Activated T-helper 1 cell treated with anti-CD3 and anti-CD28 coated beads, Interleukin-12 subunit alpha, Interleukin-12 subunit beta, Interleukin-2, Interleukin-4 antibody, amounts not matched to agents 30 ng/mL and 10 ng/mL and 1 ng/mL, durations not matched to agents 14 hours and 24 hours and 36 hours (primary cell): ENCODE measurements at places on chromosomes 1 and 21.

DNA sequence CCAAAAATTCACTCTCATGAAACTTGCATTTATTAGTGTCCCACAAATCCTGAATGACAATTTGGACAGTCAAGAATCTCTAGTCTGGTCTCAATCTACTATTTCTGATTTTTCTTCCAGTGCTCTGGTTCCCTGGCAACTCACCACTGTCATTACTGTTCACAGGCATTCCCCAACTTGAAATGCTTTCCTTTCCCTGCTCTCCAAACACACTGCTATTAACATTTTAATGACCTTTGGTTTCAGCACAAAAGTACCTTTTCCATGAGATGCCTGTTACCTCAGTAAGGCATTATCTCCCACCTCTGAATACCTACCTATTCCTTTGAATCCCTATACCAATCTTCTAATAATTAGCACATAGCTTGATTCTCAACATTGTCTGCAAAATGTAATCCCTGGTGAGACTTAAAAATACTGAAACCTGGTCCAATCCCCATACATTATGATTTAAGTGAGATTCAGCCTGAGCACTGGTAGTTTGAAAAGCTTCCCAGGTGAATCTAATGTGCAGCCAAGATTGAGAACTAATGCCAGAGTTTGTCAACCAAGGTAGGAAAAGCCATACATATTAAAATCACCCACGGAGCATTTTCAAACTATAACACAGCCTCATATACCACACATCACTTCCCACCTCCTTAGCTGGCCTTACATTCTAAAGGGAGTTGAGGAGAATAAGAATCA, 11.7 kb upstream of the ANGPTL3 start:
- DNase-seq, result no peak

DNA sequence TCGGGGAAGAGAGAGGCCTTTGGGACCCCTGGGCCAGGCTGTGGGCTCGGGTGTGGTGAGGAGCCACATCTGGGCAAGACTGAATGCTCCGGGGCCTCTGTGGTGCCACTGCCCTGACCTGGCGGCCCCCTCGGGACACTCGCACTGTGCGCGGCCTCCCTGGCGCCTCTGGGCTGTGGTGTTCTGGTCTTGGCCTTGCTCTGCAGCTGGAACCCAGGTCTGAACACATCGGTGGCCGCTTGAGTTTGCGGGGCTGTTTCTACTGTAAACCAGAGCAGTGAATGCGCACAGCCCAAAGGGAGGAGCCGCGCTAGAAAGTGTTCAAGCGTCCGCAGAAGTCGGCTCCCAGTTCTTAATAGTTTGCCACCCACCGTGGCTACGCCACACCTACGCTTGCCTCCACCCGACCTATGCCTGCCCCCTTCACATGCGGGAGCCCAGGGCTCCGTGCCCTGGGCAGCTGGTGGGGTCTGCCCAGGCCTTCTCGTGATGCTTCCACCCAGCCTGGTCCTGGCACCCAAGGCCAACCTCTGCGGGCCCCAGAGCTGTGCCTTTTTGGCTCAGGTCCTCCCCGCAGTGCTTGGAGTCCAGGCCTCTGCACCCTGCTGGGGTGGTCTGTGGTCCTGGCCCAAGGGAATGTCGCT, 4.4 kb downstream of the PDE9A start:
- DNase-seq, result no peak

- DNase-seq, result no peak
These were observed 284.4 kb downstream of the SETD4 start for GRCh38 chr21:35775778-35776544.

DNA sequence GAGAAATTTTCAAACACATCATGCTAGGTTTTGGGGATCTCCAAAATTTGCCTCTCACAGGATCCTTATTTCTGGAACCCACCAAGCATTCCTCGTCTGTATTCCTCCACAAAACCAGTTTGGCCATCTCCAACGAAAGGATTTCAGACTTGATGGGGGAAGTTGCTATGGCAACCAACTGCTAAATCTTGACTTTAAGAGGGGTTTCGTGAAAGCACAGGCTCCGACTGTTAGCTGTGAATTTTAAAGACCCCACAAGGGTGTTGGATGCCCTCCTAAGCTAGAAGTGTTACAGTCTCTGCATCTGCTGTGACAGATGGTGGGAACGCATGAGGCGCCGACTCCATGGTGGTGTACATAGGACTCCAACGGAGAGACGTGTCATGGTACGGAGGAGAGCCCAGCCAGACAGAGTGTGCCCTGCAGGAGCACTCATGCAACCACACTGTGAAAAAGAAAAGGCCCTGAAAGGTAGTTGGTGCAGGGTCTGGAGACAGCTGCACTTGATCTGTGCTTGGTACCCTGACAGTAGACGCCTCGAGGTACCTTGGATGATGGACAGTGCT, 147.1 kb downstream of the ASTN1 start:
- DNase-seq, result no peak

DNA sequence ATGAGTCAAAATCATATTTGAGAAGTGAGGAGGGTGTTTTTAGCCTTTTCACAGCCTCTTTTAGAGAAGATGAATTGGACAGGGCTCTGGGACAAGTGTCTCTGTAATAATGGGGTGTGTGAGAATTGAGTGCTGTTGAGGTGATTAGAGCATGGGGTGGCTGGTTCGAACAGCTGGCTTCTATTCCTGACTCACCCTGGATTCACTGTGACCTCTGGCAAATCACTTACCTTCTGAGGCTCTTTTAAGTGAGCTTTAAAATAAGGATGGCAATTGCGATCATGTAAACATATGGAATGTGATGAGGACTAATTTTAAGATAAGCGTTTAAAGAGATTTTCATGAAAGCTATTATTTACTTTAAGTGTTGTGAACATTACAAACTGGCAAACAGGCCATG, 243.4 kb downstream of the ADGRL2 start:
- no peak for DNase-seq
